ENCODE measurements at places on chromosomes 13 and 19.

DNA sequence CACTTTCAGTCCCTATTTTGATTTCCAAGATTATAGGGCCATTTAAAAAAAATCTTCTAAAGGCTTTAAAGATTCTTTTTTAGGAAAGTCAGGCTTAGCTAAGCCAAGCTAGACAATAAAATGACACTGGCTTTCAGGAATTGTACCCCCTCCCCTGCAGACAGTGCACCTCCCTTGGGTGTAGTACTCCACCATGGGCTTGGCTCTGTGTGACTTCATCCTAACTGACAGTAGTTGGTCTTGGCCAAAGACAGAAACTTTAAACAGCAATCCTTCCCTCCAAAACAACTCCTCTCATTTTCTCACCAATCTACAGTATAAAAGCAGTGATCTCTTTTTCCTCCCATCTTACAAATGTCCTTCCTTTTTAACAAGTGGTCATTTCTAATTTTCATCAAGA lies 283.0 kb downstream of the DNAJC15 start:
- no peak for DNase-seq

GRCh38 chr19:42028304-42029216 lies 34.5 kb upstream of the ATP1A3 start:
- DNase-seq = no peak

DNA sequence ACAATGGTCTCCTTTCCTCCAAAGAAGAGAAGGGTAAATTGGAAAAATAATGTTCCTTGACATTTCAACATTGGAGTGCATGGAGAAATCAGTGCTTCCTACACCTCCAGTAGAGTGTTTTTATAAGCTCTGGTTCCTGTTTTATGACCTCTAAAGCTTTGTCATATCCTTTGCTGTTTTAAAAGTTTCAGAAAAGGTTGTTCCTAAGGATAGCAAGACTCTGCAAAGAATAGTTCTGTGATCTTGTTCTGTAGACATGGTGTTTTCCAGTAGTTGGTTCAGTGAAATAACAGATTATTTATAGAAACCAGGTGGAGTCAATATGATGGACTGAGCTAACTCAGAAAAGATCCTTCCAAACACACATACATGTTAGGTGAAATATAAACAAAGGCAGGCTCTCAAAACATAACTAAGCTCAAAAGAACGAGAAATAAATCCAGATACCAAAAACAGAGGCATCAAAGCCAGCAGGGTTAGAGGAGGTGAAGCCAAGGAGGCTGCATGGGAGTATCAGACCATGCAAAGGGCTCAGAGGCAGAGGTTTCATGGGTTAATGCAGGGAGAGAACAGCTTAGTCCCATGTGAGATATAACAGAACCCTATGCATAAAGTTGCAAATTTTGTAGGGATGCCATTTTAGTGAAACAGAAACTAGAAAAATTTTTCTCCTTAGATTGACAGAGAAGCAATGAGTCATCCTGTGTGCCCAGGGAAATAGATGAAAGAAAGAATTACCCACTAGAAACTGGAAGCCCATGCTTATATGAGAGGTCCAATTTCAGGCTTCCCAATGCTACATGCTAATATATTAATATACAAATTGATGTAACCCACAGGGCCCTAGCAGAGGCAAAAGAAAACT lies 44.3 kb downstream of the SHISA2 start:
- no peak for DNase-seq

DNA sequence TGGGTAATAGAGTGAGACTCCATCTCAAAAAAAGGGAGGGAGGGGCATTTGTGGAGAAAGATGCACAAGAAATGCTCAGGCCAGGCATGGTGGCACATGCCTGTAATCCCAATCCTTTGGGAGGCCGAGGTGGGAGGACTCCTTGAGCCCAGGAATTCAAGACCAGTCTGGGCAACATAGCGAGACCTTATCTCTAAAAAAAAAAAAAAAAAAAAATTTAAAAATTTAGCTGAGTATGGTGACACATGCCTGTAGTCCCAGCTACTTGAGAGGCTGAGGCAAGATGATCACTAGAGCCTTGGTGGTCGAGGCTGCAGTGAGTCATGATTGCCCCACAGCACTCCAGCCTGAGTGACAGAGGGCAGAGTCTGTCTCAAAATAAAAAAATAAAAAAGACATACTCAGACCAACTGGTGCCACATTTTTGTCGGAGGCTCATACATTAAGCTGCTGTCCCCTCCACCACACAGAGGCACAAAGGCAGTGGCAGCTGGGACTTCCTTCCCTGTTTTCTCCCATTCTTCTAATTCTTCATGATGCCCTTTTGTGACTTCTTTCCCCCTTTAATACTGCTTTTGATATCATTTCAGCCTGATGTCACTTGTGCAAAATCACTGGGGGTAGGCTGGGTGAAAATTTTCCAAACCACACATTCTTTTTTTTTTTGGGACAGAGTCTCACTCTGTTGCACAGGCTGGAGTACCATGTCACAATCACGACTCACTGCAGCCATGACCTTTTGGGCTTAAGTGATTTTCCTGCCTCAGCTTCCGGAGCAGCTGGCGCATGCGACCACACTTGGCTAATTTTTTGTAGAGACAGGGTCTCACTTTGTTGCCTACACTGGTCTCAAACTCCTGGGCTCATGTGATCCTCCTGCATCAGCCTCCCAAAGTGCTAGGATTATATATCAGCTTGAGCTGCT lies 26.8 kb upstream of the CXCL17 start:
- DNase-seq = no peak

- DNase-seq = no peak
These were observed 11.8 kb upstream of the SELENOW start for GRCh38 chr19:47766670-47767069.

GRCh38 chr19:51799034-51799773 lies 4.2 kb downstream of the FPR3 start:
- peak; percentile 91 for DNase-seq

DNA sequence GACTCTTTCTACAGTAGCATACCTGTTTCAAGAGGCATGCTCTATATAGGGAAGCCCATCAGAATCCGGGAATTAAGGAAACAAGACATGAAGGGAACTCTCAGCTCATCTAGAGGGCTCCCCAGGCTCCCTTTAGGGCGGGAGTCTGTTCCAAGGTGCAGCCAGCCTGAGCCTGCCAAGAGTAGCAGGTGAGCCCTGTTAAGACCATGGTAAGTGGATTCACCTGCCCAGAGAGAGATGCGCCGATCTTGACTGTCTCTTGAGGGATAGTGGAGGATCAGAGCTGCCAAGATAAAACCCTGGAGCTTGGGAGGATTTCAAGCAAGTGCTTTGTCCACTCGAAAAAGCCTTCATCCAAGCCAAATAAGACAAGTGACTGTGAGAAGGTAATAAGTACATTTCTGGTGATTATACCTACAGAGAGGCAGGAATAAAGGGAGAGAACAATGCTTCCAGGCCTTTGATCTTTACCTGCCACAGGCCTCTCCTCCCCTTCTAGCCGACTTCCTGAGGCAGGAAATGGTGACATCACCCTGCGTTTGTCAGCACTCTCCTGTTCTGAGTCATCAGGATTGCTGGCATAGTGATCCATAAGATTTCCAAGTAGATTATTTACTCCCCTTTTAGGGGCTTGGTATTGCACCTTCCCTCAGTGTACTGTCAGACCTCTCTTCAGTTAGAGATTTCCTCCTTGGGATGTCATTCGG lies 31.5 kb downstream of the KLF5 start:
- DNase-seq = no peak

DNA sequence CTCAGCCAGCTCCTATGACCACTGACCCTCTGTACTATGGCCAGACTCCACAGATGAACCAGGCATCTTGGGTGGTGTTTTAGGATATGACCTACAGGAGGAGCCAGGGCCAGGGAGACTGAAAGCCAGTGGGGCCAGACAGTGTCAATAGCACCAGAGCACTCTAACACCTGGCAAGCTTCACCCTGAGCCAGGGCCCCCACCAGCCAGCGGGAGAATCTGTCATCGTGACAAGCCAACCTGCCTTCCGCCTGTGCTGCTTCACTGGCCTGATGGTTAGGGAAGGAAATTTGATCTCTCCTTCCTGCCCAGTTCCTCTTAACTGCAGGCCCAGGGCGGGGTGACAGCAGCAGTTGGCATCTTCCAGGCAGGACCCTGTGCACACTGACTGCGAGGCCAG lies 222.4 kb downstream of the UQCRFS1 start:
- no peak for DNase-seq

All from coronary artery (tissue), 2 donors.